Fibroblast of lung (primary cell): ENCODE measurements at places on chromosomes 1 and 21. TPM values are rescaled to one million over a fixed set of nuclear protein-coding genes. Genes with fewer than 3 reads are reported as not detected.
A peak's percentile ranks its signal among the peaks of the same experiment; 100 is the strongest.

Gene PRAMEF10
- total RNA-seq, result not detected in 2 replicates

Gene SLC35D1
- 16.2 and 20.3 TPM in 2 replicates for total RNA-seq

Gene AADACL4
- not detected in 2 replicates for total RNA-seq

Gene TACSTD2
- 0.17 and 0.26 TPM in 2 replicates for total RNA-seq

Gene CD164L2
- total RNA-seq, result not detected in 2 replicates

Gene PHC2
- total RNA-seq, result 62.6 and 66.3 TPM in 2 replicates

Gene TTC24
- not detected in 2 replicates for total RNA-seq

Gene CBR1
- 124 and 152 TPM in 2 replicates for total RNA-seq

Gene TP73
- not detected in 2 replicates for total RNA-seq

GRCh38 chr1:14117700-14118099, 417.7 kb downstream of the PRDM2 start:
- no peak overlapping the region for H3K27ac ChIP-seq
- H3K36me3 ChIP-seq, result no peaks in the 10 kb centered on the region
- H3K4me1 ChIP-seq, result no peaks in the 10 kb centered on the region
- no peak for DNase-seq

DNA sequence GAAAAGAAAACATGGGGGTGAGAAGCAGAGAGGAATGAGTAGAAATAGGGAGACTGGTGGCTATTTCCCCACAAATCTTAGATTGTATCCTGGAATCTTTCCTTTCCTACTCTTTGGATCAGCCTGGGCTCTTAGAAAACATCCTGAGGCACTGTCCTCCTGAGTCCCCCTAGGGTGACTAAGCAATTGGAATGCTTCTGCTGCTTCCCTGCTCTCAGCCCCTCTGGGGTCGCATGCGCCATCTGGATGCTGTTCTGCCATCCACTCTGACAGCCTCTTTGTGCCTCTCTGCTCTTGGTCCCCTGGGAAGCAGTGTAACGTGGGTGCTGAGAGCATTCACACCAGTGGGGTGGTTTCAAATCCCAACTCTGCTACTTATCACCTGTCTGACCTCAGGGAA, 443.0 kb downstream of the SIPA1L2 start:
- no peak for DNase-seq
- H3K36me3 ChIP-seq, result no peaks in the 10 kb centered on the region
- no peak overlapping the region for H3K27ac ChIP-seq
- no peak overlapping the region for H3K4me3 ChIP-seq

DNA sequence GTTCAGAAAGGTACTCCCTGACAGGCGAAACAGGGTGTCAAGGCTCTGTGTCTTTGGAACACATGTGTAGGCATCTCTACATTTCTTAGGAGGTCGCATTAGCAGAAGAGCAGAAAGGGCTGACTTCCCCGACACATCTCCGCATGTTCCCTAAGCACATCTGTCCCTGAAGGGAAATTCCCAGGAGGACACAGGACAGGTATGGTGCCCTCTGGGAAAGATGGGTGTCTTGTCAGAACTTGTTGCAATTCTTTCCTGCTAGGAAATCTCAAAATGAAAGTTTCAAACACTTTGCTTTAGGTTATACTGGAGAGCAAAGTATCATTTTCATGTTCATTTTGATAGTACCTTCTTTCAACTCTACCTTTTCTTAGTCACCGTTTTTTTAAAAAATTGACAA, 2.0 kb downstream of the DSCAM start:
- no peaks in the 10 kb centered on the region for H3K4me1 ChIP-seq
- H3K27me3 ChIP-seq, result no peaks in the 10 kb centered on the region
- no peak overlapping the region for H3K27ac ChIP-seq
- no peaks in the 10 kb centered on the region for H3K36me3 ChIP-seq
- DNase-seq, result no peak

GRCh38 chr1:246117066-246117791, 389.9 kb downstream of the SMYD3 start:
- no peak overlapping the region for H3K27ac ChIP-seq
- DNase-seq, result peak; percentile 64
- no peak overlapping the region for H3K4me3 ChIP-seq
- no peaks in the 10 kb centered on the region for H3K36me3 ChIP-seq
- no peaks in the 10 kb centered on the region for H3K4me1 ChIP-seq
- no peaks in the 10 kb centered on the region for H3K27me3 ChIP-seq

GRCh38 chr1:152747831-152748230, 10.0 kb upstream of the KPRP start:
- H3K27me3 ChIP-seq, result no peaks in the 10 kb centered on the region
- H3K4me1 ChIP-seq, result peaks cover 24% of the 10 kb centered on the region
- H3K36me3 ChIP-seq, result no peaks in the 10 kb centered on the region
- H3K27ac ChIP-seq, result no peak overlapping the region
- H3K4me3 ChIP-seq, result no peak overlapping the region

DNA sequence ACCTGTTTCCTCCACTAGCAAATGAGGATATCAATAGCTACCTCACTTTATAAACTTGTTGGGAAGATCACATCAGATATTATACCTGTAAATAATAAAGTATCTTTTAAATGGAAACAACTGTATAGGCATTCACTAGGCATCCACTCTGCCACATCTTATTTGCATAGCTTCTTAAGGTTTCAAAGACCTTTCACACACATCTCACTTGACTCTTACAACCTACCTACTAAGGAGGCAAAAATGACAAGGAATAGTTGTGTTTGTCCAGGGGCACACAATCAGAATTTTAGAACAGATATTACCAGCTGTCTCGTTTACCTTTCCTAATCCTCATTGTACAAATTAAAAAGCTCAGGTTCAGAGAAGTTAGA, 51.5 kb downstream of the VANGL2 start:
- H3K4me3 ChIP-seq, result no peak overlapping the region
- H3K36me3 ChIP-seq, result no peaks in the 10 kb centered on the region
- H3K27me3 ChIP-seq, result no peaks in the 10 kb centered on the region
- DNase-seq, result no peak
- no peaks in the 10 kb centered on the region for H3K4me1 ChIP-seq

GRCh38 chr1:114107474-114108435, 45.9 kb downstream of the SYT6 start:
- H3K36me3 ChIP-seq, result no peaks in the 10 kb centered on the region
- peaks cover 14% of the 10 kb centered on the region for H3K27me3 ChIP-seq
- no peak overlapping the region for H3K27ac ChIP-seq
- H3K4me3 ChIP-seq, result no peak overlapping the region
- DNase-seq, result no peak

DNA sequence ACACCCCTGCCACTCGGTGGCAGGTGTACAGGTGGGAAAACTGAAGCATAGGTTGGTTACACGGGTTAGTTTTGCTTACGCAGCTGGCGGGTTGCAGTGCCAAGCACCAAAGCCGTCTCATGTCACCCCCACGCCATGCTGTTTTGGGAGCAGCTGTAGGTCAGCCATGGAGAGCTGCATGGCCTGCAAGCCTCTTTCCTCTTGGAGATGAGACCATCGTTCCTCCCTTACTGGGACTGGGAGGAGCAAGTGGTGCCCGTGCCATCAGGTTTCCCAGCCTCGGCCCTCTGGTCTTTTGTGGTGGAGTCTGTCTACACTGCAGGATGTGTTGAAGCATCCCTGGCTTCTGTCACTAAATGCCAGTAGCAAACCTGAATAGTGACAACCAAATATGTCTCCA, 46.9 kb downstream of the AJAP1 start:
- no peak overlapping the region for H3K27ac ChIP-seq
- H3K4me3 ChIP-seq, result no peak overlapping the region
- DNase-seq, result no peak
- H3K27me3 ChIP-seq, result no peaks in the 10 kb centered on the region
- H3K4me1 ChIP-seq, result no peaks in the 10 kb centered on the region

DNA sequence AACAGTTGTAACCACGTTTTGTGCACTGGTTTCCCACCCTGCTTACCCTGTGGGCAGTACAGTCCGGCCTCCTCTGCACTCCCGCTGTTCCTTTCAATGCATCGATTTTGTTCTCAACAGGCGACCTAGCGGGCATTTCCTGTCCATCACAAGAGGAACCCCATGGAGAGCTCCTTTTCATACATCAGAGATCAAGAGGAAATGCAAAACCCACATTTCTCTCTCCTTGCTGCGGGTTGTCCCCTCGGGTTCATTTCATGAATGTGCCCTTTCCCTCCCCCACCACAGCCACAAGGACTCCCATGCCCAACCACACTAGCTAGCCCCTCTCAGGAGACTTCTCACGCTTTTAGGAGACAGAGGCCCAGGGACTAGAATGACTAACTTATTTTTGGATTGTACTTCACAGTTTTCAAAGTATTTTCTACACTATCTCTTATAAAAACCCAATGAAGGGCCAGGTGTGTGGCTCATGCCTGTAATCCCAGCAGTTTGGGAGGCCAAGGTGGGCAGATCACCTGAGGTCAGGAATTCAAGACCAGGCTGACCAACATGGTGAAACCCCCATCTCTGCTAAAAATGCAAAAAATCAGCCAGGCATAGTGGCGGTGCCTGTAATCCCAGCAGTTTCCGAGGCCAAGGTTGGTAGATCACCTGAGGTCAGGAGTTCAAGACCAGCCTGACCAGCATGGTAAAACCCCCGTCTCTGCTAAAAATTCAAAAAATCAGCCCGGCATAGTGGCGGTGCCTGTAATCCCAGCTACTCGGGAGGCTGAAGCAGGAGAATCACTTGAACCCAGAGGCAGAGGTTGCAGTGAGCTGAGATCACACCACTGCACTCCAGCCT, 18.4 kb downstream of the ATP1A4 start:
- no peaks in the 10 kb centered on the region for H3K4me1 ChIP-seq
- no peak for DNase-seq
- H3K4me3 ChIP-seq, result no peak overlapping the region

- DNase-seq, result no peak
- H3K27me3 ChIP-seq, result peaks cover 32% of the 10 kb centered on the region
- H3K27ac ChIP-seq, result no peak overlapping the region
- peaks cover 2% of the 10 kb centered on the region for H3K4me1 ChIP-seq
- H3K4me3 ChIP-seq, result no peak overlapping the region
These were observed 1.0 kb upstream of the FOXO6 start for GRCh38 chr1:41360074-41360785.

GRCh38 chr1:203163891-203164635, 11.6 kb downstream of the MYBPH start:
- DNase-seq, result no peak
- H3K4me3 ChIP-seq, result no peak overlapping the region
- no peak overlapping the region for H3K27ac ChIP-seq
- H3K27me3 ChIP-seq, result peaks cover 10% of the 10 kb centered on the region
- no peaks in the 10 kb centered on the region for H3K4me1 ChIP-seq

DNA sequence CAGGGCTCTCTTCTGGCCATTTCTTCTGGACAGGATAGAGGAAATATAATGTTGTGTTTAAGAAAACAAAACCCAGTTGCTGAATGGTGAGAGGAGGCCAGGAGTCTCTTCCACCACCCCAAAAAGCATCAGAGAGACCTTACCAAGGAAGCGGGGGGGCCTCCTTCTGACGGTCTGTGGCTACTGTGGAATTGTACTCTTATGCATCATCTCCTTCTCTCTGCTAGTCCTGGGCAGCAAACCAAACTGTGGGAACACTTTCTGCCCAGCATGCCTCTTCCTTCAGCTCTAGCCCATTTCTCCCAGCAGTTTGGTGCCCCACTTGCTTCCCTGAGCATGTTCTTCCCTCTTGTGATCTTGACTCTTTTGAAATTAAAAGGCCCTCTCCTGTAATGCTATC, 157.7 kb downstream of the HHIPL2 start:
- no peaks in the 10 kb centered on the region for H3K4me1 ChIP-seq
- H3K4me3 ChIP-seq, result no peak overlapping the region

DNA sequence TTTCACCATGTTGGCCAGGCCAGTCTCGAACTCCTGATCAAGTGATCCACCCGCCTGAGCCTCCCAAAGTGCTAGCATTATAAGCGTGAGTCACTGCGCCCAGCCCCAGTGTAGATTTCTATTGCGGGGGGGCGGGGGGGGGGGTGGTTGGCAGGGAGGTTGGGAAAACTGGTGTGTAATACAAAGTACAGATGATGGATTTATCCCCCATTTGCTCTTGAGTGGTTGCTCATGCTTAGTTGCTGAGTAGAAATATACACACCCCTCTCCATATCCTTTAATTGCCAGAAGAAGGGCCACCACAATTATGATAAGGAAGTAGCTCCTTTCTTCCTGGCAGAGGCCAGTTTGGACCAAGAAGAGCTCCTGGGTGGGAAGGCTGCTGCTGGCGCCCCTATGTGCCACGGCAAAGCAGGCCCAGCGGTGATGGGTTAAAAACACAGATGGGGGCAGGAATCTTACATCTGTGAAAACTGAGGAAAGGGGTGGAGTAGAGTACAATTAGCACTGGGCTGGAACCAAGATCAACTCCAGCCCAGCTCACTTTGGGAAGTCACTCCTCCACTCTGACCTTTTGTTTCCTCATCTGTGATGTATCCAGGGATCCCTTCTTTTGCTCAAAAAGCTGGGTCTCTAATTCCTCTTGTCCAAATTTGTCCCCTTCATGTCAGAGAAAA, 55.2 kb downstream of the MRPL37 start:
- peak; percentile 71 for DNase-seq
- H3K4me1 ChIP-seq, result peaks cover 23% of the 10 kb centered on the region
- H3K36me3 ChIP-seq, result no peaks in the 10 kb centered on the region
- no peaks in the 10 kb centered on the region for H3K27me3 ChIP-seq

DNA sequence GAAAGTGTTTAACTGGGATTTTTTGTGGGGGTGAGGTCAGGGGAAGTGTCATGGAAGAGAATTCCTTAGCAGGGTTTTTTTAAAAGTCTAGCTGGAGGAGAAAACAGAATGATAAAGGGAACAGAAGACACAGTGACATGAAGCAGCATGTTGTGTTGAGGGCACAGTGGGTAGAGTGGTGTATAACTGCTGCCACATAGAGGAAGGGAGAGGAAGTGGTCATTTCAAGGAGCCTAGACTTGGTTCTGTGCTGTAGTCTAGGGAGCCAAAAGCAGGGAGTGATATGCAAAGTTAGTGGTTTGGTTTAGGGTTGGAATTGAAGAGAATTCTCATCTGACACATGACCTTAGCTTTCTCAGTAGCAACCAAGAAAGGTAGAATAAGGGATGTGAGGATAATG, 10.2 kb downstream of the EEIG2 start:
- H3K4me3 ChIP-seq, result no peak overlapping the region
- no peaks in the 10 kb centered on the region for H3K4me1 ChIP-seq
- H3K27me3 ChIP-seq, result no peaks in the 10 kb centered on the region
- no peak overlapping the region for H3K27ac ChIP-seq
- no peaks in the 10 kb centered on the region for H3K36me3 ChIP-seq

DNA sequence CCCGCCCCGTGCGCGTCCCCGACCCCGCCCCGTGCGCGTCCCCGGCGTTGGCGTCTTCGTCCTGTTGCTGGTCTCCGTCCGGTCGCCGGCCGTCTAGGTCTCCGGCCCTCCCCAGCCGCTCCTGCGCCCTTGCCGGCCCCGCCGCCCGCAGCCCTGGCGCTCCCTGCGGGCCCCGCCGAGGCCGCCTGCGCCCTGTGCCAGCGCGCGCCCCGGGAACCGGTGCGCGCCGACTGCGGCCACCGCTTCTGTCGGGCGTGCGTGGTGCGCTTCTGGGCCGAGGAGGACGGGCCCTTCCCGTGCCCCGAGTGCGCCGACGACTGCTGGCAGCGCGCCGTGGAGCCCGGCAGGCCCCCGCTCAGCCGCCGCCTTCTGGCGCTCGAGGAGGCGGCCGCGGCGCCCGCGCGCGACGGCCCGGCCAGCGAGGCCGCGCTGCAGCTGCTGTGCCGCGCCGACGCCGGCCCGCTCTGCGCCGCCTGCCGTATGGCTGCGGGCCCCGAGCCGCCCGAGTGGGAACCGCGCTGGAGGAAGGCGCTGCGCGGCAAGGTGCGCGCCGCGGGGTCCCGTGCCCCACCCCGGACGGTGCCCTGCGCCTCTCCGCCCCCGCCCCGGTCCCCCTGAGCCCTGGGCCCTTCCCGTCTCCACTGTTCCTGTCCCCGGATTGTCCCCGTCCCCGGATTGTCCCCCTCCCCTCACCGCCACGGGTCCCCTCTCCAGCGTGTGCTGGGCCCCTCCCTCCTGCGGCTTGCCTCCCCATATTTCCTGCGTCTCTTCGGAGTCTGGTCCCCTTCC, at the start of gene RNF187:
Gene RNF187 (plus strand): TSS at position 47 of the 789 bp plus-strand sequence.
- H3K36me3 ChIP-seq, result peaks cover 8% of the 10 kb centered on the region
- DNase-seq, result no peak
- H3K4me1 ChIP-seq, result peaks cover 2% of the 10 kb centered on the region
- H3K27ac ChIP-seq, result peak within 1 kb of the TSS; percentile 99
